ENCODE measurements at places on chromosomes 7 and 10.

DNA sequence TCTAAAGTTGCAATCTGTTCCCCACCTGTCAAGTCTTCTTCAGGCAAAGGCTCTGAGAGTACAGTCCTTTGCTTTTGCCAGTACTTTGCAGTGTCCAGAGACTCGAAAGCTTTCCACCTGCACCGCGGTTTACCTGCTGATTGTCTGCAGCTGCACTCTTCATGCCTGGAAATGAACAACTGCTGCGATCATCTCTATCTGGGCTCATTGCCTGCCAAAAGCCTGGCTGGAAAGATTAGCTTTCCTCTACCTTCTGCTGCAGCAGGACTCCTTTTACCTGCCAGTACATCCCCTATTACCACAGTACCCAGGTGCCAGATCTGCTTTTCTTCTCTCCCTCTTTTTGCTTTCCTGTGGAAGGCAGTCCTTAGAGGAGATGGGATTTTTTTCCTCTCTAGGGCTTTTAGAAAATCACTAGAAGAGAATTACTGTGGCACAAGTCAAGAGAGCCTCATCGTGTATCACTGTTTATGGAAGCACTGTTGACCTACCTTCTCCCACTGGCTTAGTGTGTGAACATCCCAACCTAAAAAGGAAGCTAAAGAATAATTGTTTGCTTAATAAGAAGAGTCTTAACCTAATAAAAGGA, 2.2 kb downstream of the STRIP2 start:
- no peak for DNase-seq

DNA sequence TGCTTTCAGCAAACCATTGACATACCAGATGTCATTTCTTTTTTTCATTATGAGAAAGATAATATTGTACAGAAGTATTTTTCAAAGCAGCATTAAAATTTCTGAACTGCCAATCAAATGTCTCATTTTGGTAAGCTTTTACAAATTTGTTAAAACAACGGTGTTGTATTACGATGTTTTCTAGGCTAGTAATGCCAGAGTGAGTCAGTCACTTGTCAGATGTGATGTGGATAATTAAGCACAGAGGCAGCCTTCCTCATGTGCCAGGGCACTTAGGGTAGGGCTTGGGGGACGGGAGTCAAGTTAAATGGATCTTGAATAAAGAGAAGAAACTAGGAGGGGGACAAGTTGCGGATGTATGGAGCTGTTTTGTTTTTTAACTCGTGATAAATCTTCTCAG, 10.1 kb downstream of the PSTK start:
- no peak for DNase-seq

DNA sequence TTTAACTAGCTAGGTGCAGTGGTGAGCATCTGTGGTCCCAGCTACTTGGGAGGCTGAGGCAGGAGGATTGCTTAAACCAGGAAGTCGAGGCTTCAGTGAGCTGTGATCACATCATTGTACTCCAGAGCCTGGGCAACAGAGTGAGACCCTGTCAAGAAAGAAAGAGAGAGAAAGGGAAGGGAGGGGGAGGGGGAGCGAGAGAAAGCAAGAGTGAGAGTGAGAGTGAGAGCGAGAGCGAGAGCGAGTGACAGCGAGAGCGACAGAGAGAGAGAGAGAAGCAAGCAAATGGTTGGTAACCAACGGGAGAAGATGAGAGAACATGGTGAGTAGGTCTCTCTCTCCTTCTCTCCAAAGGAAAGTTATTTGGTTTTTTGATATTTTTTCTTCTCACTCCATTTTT, 69.8 kb upstream of the DGKI start:
- DNase-seq = no peak

DNA sequence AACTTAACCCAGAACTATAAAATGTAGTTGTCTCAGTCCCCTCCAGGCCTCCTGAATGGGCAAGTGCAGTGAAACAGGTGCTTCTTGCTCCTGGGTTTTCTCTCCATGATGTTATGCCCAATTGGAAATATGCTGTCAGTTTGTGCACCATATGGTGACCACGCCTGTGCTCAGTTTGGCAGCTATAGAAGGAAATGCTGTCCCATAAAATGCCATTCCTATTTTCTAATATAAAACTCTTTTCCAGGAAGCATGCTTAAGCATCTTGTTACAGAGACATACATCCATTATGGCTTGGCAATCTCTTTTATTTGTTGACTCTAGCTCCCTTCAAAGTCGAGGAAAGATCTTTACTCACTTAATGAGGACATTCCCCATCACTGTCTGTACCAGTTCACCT, 45.2 kb downstream of the FGFBP3 start:
- DNase-seq = no peak

GRCh38 chr7:139791316-139791715, 13.5 kb upstream of the HIPK2 start:
- no peak for DNase-seq

- DNase-seq = peak; percentile 64
Observed at GRCh38 chr10:71266147-71266917, 52.7 kb upstream of the SLC29A3 start.

- no peak for DNase-seq
Observed at GRCh38 chr10:47020471-47020870, 109.2 kb downstream of the PTPN20 start.

- peak; percentile 68 for DNase-seq
Observed at GRCh38 chr7:151008511-151009323, 15.6 kb downstream of the ATG9B start.
